ENCODE measurements at places on chromosomes 16 and 17.

- DNase-seq, result no peak
Measured at GRCh38 chr17:28335959-28336871, 654 bp downstream of the TNFAIP1 start.

GRCh38 chr17:73292031-73292531, 19.7 kb downstream of the CDC42EP4 start:
- DNase-seq, result no peak

- DNase-seq, result no peak
Measured at GRCh38 chr17:80146121-80147034, 550 bp downstream of the EIF4A3 start.

DNA sequence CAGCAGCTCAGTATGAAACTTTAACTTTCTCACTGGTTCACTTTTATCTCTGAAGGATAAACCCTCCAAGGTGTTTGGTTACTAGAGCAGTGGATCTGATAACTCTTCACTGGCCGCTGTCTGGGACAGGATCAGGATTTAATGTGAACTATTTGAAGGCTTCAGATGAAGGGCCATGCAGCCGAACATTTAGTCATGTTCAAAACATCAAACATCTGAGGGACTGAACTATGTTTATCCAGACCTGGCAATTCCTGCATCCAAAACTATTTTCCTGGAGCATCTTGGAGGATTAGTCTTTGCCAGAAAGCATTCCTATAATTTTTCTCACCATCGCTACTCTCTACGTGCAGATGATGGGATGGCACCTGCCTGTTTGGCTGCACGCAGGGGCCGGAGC, 20.3 kb upstream of the PMP22 start:
- DNase-seq, result no peak

GRCh38 chr16:67943619-67944504, at the start of gene LCAT:
Gene LCAT (minus strand): TSS chr16:67944120. CDS start chr16:67944101, 19 bp downstream.
- no peak for DNase-seq

DNA sequence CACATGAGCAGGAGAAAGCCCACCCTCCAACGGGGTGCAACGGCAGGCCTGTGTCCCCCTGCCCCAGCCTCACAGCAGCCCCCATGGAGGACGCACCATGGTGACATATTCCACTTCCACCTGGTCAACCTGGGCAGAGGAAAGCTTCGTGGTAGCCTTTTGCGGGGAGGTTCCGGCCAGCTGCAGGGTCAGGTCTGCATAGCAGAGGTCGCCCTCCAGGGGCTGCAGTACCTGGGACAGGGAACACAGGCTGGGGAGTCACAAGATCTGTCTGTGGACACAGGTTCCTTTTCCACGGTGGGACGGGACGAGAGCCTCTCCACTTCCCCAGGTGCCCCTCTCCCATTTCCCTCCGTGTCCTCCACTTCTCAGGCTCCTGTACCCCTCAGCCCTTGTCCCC, 17.1 kb downstream of the CD300LF start:
- no peak for DNase-seq

GRCh38 chr17:57555636-57556175, 189.4 kb downstream of the CCDC182 start:
- no peak for DNase-seq

DNA sequence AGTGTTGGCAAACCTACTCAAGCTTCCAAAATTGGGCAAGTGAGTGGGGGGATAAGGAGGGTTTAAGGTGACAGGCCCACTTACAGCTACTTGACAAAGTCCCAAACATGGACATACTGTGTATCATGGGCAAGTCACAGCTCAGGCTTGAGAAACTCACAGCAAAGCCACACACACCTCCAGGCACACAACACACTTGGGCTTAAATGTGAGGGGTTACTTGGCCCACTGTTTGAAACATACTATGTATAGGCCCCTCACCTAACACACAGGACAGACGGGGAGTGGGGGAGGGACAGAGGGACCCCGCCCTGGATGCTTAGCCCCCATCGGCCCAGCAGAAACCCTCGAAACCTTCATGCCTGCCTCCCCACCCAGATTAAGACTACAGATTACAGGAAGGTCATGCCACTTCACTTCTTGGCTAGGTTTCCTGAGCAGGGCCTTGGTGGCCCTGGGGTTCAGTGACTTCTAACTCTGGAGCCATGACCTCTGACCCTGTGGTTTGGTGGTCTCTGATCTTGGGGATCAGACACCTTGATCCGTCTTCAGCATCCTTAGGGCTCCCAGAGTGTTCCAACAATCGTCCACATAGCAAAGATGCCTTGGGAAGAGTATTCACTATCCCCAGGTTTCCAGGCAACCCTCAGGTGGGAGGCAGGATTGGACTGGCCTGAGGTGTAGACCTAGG, 2.3 kb upstream of the SAMD14 start:
- DNase-seq, result no peak

GRCh38 chr16:3792472-3793012, 75.2 kb upstream of the TRAP1 start:
- no peak for DNase-seq

- DNase-seq, result no peak
Measured at GRCh38 chr16:4537376-4538343, 913 bp downstream of the CDIP1 start.

GRCh38 chr17:17859909-17860765, 23.4 kb upstream of the SREBF1 start:
- DNase-seq, result peak; percentile 54

Data from activated T-cell treated with anti-CD3 and anti-CD28 coated beads for 48 hours (primary cell).